ENCODE measurements at places on chromosomes 6 and 20.

DNA sequence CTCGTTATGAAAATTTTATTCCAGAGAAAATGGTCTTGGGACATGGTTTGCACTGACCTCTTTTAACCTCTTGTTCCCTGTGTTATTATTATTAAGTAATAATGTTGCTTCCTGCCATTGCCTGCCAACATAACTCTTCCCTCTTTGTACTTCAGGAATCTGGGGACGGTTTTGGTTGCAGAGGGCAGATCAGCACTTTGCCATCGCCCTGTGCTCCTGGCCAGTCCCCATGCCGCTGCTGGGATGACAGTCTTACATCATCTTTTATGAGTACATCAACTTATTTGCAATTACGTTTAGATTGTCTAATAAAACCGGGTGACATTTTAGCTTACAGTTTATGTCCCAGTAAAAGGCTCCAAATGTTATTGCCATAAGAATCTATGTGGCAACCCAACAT lies 157.2 kb downstream of the CDH26 start:
- DNase-seq = no peak

DNA sequence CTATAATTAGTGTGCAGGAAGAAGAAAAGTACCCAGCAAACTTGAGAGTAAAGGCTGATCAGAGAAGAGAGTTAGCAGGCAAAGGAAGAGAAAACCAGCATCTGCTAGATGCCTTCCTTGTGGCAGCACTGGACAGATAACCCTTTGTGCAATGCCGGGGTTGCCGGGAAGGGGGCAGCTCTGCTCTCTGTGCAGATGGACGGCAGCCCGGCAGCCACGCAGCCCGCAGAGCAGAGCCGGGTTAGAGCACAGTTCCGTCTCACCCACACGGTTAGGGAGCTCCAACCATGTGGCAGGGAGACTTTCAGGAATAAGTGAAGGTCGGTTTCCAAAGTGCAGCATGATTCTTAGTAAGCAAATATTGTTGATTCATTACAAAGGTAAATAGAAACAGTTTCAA lies 80.0 kb upstream of the RPS6KA2 start:
- no peak for DNase-seq

DNA sequence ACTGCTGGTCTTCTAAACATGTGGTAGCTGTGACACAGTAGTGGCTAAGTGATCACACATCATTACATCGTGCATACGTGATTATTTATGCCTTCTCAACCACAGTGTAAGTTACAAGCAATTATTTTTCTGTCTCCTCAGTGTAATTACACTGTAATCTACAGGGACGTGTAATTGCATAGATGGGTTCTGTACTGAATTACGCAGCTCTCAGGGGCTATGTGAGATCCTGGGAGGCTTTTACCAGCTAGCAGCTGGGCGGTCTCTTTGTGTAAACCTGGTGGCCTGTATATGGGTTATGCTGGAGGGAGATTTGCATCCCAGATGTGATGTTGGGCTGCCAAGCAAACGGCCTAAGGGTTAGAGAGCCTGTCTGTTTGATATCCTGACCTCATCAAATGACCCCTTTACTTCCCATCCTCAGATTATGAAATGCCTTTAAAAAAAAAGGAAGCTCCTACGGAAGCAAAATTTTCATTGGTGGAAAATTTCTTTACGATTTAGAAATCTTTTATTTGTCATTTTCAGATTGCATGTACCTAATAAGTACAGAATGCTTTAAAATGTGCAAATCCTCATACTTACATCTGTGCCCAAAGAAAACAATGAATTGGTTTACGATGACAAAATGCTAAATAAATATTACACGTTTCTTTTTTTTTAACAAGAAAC lies 402.8 kb upstream of the JAG1 start:
- DNase-seq = peak; percentile 97

DNA sequence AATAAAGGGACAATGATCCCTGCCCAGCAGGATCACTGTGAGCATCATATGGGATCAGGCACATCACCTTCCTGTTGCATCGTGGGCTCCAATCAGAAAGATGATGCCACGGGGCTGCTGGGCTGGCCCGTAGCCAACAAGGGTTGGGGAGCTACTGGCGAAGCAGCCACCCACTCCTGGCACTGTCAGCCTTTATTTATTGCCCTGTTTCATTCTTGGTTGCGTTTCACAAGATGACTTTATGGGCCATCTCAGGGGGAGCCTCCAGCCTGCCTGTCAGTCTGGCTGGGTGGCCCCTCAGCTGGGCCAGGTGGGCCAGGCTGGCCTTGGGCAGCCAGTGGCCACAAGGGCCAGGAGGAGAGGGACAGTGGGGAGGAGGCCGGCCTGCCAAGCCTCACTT lies 17.3 kb downstream of the VSTM2L start:
- DNase-seq = peak; percentile 41

- DNase-seq = peak; percentile 91
Measured at GRCh38 chr6:49284180-49284579, 178.9 kb downstream of the MMUT start.

GRCh38 chr20:41475503-41475902 lies 108.9 kb upstream of the EMILIN3 start:
- no peak for DNase-seq

Measured in NCI-H1105 treated with DMSO at 0.1 percent for 48 hours (cell line).